ENCODE measurements at places on chromosomes 12 and 14.

DNA sequence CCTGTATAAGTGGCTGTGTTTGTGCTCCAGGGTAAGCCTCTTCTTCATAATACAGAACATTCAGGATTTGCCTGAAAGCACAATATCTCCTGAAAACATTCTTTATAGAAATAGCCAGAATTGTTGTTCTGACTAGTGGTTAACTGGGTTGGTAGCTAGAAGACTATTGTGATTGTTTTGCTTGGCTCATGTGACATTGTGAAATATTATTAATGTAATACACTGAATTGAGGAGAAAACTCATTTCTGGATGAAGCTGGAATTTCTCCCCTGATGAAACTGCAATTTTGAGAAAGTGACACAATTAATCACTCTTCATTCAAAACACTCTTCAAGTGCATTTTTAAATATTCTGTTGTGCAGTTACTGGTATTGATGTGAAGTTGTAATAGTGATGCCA, 172.3 kb upstream of the PTPRQ start:
- peak; percentile 16 for DNase-seq

DNA sequence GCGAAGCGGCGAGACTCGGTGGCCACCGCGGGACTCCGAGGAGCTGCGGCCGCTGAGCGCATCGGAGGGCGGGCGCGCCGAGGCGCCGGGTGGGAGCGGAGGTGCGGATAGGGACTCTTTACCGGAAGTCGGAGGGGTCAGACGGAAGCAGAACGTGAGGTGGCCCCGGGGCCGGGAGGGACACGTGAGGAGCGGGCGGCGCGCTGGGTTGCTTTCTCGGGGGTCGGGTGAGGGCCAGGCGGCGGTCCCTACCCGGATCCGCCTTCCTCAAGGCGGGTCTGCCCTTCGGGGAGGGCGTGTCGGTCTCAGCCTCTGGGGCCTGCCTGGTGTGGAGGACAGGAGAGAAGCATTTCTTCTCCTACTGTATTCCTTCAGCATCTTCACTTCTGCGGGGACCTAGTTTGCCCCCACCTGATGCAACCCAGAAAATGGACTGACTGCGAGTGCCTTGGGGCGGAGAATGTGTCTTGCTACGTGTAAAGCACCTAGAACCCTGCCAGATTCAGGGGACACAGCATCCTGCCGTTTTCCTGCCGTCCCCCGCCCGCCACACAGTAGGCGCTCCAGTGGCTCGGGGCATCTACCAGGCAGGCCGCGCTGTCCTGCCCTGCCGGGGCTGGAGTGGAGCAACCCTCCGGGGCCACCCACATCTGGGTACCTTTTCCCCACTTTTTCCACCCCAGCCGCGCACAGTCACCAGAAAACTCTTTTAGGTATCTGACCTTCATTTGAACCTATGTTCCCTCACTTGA, 514 bp upstream of the ATXN2 start:
- peak; percentile 98 for DNase-seq

GRCh38 chr12:1885599-1886245, 32.7 kb downstream of the CACNA2D4 start:
- DNase-seq: no peak

- no peak for DNase-seq
Measured at GRCh38 chr12:124007826-124008570, 35.0 kb downstream of the ZNF664 start.

- no peak for DNase-seq
Measured at GRCh38 chr12:95790917-95791849, 619 bp upstream of the NTN4 start.

DNA sequence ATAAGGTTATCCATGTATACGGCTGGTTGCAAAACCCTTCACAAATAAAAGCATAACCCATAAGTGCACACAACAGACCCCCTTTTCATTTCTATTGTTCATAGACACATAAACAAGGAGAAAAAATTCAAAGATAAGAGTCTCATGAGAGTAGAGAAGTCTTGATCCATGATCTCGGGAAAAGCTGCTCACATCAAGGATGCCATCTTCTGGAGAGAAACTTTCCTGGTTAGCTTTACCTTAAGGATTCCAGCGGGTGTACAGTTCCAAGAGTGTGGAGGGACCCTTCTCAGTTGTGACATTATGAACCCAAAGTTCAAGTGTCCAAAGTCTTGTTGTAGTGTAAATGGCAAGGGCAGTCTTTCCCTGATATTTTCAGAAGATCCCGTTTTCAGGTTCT, 144.5 kb downstream of the LLPH start:
- peak; percentile 15 for DNase-seq

DNA sequence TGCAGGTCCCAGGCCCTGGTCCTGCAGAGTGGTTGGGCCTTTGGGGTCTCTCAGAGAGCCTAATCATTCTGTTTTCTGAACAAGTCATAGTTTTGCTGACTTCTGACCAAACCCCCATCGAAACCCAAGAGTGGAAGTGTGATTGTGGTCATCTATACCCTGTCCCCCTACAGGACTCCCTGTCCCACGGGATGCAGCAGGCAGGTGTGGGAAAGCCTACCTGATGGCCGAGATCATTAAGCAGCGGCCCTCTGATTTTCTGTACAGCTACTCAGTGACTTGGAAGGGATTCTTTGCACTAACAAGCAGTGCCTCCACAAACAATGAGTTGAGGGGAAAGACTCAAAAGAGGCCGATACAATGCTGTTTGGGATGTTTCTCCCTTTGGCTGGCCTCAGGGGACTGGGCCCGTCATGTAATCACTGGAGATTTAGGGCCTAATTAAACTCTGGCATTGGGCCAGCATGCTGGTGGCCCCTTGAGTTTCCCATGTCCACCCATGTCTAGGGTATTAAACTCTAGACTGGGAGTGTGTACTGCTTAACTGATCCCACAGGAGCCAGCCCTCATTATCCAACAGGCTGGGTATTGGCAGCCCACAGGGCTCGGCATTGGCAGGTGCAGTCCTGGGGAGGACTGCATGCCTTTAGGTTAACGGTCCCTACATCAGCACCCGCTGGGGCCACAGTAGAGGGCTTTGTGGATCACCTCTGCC, 192.8 kb downstream of the ZFP36L1 start:
- no peak for DNase-seq

GRCh38 chr12:80761838-80762237, 45.1 kb downstream of the MYF5 start:
- DNase-seq: no peak

GRCh38 chr14:71586131-71586897, 345.9 kb upstream of the RGS6 start:
- DNase-seq: peak; percentile 67

GRCh38 chr12:26092346-26093105, 32.3 kb downstream of the BHLHE41 start:
- DNase-seq: peak; percentile 51

DNA sequence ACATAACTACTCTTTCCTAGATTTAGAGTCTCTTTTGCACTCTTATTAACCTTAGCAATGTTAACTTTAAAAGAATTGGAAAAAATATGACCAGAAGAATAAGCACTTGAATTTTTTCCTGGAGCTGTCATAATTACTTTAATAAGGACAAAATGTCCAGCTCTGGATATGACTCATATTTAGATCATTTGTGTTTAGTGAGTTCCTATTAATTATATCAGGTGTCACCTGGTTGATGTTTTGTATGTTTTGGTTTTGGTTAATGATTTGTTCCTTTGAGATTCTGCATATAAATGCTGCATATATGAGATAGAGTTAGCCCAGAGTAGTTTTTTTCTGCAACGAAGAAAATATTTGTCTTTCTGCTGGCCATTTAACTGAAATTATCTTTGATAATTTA, 5.1 kb downstream of the CLECL1 start:
- no peak for DNase-seq

DNA sequence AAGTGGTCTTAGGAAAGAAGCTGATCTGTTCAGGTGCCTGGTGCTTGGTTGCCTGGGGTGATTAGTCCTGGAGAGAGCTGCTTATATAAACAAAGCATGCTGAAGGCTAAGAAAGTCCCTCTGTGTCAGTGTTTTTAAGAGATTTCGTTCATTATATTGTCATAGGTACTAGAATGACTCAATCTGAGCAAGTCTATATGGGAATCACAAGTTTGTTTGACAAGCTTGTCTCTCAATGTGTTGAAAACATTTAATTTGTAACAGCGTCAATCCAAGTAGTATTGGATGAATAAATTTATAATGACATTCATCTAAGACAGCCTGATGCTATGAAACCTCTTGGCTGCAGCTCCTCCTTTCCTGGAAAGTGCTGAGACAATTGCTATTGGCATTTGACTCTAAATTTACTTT, 256.3 kb downstream of the TMTC2 start:
- DNase-seq: no peak

- DNase-seq: no peak
Measured at GRCh38 chr14:101031721-101032120, 128.2 kb upstream of the RTL1 start.

GRCh38 chr14:22852940-22853767, 16.8 kb downstream of the MMP14 start:
- DNase-seq: peak; percentile 93

DNA sequence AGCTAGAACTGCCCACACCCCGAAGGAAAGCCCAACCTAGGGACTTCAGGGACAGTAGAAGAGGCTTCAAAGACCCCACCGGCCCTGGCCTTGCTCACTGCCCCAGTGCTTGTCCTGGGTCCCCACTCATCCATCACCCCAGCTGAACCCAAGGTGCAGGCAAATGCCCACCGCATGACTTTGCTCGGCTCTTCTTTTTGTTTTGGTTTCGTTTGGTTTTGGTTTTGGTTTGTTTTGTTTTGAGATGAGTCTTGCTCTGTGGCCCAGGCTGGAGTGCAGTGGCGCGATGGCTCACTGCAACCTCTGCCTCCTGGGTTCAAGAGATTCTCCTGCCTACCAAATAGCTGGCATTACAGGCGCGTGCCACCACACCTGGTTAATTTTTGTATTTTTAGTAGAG, 9.0 kb downstream of the CCDC85C start:
- no peak for DNase-seq

GRCh38 chr14:106024983-106025604, 498.7 kb downstream of the TMEM121 start:
- DNase-seq: no peak

- DNase-seq: peak; percentile 51
Measured at GRCh38 chr14:91140672-91141071, 26.8 kb downstream of the DGLUCY start.

GRCh38 chr12:104549815-104550480, 93.2 kb downstream of the CHST11 start:
- no peak for DNase-seq

DNA sequence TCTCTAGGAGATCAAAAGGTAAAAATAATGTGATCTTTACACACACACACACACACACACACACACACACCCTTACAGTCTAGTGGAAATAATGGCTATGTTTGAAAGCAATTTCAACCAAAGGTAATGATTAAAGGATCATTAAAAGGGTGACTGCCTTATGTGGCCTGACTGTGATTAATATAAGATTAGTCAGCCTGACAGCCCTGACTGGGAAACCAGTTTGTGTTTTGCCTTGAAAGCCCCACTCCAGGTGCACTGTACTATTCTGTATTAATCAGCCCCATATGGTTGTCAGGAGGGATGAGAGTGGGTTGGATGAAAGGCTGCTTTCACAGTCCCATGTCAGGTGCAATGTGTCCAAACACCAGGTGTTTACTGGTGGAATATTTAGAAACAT, 10.5 kb downstream of the RASSF9 start:
- no peak for DNase-seq

GRCh38 chr12:104577581-104577981, 120.8 kb downstream of the CHST11 start:
- DNase-seq: no peak

GRCh38 chr14:103514596-103515421, 7.8 kb downstream of the CKB start:
- DNase-seq: no peak

- DNase-seq: no peak
Measured at GRCh38 chr12:5524769-5525436, 93.0 kb downstream of the NTF3 start.

GRCh38 chr14:61033054-61033453, 52.0 kb downstream of the SLC38A6 start:
- no peak for DNase-seq

GRCh38 chr12:110661337-110661972, 27.5 kb downstream of the HVCN1 start:
- DNase-seq: no peak

GRCh38 chr14:50530358-50530757, 2.0 kb downstream of the MAP4K5 start:
- DNase-seq: peak; percentile 72

- peak; percentile 11 for DNase-seq
Measured at GRCh38 chr12:100574187-100575074, 947 bp downstream of the GAS2L3 start.

GRCh38 chr14:90681929-90682328, 134.3 kb downstream of the TTC7B start:
- DNase-seq: no peak

DNA sequence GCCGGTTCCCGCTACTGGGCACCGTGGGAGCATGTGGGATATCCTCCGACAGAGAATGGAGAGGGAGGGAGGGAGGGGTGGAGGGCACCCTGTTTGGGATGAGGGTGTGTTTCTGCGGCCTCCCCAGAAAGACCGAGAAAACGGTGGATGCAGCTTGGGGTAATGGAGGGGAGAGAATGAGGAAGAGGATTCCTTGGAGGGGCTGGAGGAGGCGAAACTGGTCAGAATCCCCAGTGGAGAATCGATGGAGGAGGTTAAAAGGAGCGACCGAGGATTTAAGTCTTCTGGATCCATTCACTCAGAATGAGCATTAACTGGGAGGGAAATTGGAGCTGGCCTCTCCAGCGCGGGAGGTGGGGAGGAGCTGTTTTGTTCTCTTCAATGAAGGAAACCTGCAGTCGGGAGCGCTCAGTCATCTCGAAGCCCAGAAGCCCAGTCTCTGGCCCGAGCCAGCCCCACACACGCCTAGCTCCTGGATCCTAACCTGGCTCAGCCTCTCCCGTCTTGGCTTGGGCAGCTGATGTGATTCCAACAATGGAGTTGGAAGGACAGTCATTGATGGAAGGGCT, 581 bp downstream of the ARG2 start:
- no peak for DNase-seq

GRCh38 chr14:31926123-31926522, 151.0 kb upstream of the ARHGAP5 start:
- peak; percentile 67 for DNase-seq

DNA sequence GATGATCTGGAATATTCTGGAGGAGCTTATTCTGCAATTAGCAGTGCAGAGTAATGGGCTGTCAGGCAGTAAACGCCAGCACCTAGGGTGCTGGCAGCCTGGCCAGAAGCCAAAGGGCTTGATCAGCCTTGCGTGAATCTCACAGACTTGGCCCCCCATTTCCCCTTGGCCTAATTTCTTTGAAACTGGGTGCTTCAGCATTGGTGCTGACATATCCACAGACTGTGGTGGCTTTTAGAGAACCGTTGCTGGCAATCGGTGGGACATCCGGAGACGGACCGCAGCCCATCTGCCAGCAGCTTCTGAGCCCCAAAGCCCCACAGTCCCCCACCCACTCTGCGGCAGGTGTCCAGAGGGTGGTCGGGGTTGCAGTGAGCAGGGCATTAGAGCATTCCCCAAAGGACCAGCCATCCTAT, 157.1 kb downstream of the CALM1 start:
- DNase-seq: no peak

DNA sequence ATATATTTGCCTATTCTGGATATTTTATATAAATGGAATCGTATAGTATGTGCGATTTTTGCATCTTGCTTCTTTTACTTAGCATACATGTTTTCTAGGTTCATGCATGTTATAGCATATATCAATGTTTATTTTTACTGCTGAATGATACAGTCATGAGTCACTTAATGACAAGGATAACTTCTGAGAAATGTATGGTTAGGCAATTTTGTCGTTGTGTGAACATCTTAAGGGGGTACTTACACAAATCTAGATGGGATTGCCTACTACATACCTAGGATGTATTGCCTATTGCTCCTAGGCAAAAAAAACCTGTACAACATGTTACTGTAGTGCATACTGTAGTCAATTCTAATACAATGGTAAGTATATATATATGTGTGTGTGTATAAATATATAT, 8.8 kb downstream of the USP15 start:
- DNase-seq: peak; percentile 49

Data from cardiac fibroblast (primary cell).